ENCODE measurements at places on chromosomes 16 and 17.
A peak's percentile ranks its signal among the peaks of the same experiment; 100 is the strongest.

DNA sequence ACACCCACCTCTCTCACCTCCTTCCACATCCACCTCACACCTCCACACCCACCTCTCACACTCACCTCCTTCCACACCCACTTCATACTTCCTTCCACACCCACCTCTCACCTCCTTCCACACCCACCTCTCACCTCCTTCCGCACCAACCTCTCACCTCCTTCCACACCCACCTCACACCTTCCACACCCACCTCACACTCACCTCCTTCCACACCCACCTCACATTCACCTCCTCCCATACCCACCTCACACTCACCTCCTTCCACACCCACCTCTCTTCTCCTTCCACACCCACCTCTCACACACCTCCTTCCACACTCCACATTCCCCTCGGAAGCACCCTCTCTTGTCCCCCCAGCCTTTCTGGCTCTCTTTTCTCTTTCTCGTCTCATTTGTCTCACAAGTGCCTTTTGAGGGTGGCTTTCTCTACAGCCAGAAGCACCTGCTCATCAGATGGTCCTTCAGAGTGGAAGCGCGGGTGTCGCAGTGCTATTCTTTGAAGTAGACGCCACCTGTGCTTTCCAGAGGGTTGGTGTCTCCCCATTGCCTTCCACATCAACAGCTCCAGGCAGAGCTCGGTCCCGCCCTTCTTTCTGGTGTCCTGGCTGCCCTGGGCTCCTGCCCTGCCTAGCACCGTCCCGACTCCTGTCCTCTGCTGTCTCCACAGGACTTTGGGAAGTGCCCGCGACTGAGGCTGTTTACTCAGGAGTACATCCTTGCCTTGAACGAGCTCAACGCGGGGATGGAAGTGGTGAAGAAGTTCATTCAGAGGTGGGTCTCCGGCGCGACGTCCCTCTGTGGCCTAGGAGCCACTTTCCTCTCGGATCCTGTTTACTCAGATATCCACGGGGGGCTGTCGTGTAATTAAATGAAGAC lies 109.4 kb upstream of the PLCG2 start:
- no peak for DNase-seq

GRCh38 chr17:73821665-73822064 lies 177.4 kb upstream of the SDK2 start:
- no peak for DNase-seq

- DNase-seq: no peak
Measured at GRCh38 chr17:72282439-72283029, 161.7 kb downstream of the SOX9 start.

DNA sequence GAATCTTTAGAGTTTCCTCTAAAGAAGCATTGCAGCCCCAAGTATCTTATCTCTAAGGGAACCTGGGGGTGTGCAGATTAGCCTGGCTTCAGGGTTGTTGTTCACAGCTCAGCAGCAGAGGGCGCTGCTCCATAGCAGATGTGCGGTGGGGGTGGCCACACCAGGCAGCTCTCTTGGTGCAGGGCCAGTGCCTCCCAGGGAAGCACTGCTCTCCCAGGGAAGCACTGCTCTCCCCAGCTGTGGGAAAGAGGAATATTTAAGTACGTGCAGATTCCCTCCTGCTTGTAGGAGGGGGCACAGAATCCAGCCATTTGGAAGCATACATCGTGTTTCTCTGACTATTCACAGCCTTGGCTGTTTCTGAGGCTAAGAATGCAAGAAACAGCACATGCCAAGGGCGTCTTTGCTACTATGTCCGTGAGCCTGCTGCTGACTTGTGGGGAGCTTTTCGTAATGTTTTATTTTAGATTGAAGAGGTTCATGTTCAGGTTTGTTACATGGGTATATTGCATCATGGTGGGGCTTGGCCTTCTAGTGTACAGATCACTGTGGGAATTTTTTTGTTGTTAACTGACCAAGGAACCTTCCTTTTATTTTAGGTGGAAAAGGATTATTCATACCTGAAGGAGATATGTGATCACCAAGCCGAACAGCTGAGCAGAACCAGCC lies 217.8 kb downstream of the SPECC1 start:
- DNase-seq: peak; percentile 71

DNA sequence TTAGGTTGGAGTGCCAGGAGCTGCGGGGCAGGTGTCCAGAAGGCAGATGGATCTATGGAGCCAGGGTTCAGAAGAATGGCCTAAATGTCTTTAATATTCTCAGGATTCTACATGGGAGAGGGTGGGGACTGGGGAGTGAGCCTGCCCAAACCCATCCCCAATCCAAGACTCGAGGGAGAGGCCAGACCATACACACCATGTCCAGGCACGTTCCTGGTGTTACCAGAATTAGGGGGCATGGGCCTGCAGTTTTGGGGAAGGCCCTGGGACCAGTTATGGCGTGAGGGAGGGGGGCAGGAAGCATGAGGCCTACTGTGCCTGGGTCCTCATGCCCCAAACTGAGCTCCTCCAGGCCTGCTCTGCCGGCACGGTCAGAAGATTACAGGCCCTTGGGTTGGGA lies 1.9 kb downstream of the TAX1BP3 start:
- no peak for DNase-seq

- DNase-seq: peak; percentile 8
Measured at GRCh38 chr16:72203401-72203800, 31.4 kb upstream of the PMFBP1 start.

- DNase-seq: no peak
Measured at GRCh38 chr17:57637666-57638010, 107.5 kb downstream of the CCDC182 start.

DNA sequence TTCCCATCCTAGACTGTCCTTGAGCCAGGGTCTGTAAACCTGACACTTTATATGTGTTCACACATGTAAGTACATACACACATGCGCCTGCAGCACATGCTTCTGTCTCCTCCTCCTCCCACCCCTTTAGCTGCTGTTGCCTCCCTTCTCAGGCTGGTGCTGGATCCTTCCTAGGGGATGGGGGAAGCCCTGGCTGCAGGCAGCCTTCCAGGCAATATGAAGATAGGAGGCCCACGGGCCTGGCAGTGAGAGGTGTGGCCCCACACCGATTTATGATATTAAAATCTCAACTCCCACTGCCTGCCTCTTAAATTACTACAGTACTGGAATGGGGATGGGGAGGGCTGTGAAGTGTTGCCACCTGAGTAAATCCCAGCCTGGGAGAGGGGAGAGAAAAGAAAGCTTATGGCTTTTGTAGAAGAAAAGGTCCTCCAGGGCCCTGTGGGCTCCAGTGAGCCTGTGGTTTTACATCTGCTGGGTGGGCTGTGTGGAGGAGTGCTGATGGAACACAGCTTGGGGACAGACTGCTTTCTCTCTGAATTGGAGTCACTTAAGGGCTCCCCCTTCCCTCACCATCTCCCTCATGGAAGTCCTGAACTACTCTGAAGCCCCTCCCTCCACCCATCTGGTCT lies 990 bp upstream of the WNK4 start:
- DNase-seq: no peak

- no peak for DNase-seq
Measured at GRCh38 chr17:64075913-64076312, 54.0 kb downstream of the ERN1 start.

GRCh38 chr16:69888005-69888590 lies 63.0 kb upstream of the CLEC18A start:
- no peak for DNase-seq

- DNase-seq: no peak
Measured at GRCh38 chr16:31187808-31188189, 7.9 kb downstream of the FUS start.

- DNase-seq: no peak
Measured at GRCh38 chr16:87033021-87033471, 284.1 kb downstream of the C16orf95 start.

DNA sequence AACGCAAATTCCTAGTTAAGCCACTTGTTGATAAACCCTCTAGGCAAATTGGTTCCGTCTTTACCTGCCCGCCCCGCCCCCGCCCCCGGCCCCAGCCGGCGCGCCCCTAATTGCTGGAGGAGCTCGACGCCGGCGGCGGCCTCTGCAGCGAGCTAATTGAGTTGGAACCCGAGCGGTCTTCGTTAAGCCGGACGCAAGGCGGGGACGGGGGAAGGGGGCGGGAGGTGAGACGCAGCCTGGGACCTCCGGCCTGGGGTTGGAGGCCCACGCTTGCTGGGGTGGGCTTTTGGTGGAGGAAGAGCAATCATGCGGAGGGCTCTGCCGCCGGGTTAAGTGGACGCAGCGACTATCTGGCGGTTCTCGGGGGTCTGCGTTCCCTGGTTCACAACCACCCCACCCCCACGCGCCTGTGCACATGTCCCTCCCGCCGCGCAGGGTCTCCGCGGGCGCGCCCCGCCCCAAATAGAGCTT lies 12.7 kb upstream of the FOXF1 start:
- DNase-seq: no peak

GRCh38 chr17:2797226-2797625 lies 988 bp downstream of the RAP1GAP2 start:
- no peak for DNase-seq

DNA sequence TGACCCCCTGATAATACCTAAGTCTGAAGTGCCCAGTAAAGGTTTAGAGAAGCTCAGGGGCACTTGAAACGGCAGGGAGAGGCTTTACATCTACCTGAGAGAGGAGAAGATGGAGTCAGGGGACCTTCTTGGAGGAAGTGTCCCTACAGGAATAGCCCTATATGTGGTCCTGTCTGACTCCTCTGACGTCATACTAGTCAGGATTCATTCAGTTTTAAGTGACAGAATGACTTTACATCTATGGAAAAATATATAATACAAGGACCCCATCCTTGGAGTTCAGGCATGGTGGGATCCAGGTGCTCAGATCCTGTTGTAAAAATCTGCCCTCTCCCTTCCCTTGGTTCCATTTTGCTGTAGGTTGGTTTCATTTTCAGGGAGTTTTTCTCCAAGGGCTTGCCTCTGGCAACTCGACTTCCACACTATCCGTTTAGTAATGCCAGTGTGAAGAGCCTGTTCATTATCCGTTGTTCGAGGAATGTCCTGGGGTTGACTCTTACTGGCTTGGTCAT lies 205.6 kb downstream of the IRF8 start:
- DNase-seq: no peak

DNA sequence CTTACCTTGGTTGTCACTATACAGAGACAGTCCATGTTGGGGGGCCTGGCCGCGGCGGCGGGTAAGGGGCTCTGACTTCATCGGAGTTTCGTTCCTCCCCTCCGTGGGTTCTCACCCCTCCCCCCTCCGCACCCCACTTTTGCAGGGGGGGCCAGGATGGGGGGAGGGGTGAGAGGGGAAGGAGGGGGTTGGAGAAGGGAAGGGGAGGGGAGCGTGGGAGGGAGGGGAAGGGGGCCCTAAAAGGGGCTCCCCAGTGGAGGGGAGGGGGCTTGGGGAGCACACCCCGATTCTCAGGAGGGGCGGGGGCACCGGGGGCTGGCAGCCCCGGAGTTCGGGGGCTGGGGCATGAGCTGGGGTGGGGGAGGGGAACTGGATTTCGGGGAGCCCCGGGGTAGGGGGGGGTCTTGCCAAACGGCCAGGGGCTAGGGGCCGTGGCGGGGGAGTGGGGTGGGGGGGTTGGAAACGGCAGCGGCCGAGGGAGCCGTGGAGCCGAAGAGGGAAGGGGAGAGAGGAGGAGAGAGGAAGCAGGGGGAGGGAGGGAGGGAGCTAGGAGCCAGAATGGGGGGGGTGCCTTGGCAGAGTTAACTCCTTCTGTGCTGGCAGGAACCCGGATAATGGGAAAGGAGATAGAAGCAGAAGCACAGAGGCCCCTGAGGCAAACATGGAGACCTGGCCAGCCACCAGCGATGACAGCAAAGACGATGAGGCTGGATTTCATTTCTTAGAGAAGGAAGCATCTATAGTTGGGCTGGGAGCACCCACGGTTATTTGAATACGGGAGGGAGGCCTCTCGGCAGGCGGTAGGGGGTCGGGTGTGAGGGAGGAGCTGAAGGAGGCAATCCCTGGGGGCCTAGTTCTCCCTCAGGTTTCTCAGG lies 2.3 kb downstream of the DLG4 start:
- no peak for DNase-seq

DNA sequence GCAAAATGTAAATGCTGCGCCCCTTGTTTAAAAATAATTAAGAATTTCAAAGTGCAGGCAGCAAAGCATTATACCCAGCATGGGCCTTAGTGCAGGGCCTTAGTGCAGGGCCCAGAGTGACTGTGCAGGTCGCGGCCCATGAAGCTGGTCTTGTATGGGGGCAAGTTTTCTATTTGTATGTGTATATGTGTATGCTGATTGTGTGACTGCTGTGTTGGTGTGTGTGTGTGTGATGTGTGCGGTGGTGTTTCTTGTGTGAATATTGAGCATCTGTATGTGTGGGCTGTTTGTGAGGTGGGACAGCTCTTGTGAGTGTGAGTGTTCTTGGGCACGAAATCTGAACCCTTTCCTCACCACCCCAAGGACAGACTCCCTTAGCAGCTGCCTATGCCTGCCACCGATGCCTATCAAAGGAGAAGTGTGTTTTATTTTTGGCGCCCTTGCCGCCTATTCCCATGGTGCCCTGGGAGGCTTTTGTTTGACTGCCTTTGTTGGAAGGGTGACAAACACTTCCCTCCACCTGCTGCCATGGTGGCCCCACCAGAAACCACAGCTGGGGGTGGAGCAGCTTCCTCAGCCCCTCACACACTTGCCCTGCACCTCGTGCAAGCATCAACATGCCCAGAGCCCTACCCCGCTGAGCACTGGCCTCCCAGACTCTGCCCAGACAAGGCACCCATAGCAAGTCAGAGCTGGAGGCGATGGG lies 18.0 kb downstream of the CCR7 start:
- DNase-seq: no peak

DNA sequence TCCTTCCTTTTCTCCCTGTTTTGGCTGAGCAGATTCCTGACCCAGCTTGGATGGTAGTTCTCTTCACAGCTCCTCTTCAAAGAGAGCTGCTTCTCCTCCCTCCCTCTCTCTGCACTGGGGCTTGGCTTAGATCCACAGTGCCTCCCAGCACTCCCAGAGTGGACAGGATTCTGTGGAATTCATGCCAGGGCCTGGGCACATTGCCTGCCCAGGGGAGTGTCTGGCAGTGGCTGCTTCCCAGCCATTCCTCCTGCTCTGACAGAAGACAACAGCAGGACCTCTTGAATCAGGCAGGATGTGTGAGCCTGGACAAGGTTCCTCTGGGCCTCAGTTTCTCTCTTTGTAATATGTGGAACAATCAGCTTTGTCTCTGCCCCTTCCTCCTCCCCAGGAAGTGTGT lies 4.5 kb upstream of the MMP28 start:
- no peak for DNase-seq

DNA sequence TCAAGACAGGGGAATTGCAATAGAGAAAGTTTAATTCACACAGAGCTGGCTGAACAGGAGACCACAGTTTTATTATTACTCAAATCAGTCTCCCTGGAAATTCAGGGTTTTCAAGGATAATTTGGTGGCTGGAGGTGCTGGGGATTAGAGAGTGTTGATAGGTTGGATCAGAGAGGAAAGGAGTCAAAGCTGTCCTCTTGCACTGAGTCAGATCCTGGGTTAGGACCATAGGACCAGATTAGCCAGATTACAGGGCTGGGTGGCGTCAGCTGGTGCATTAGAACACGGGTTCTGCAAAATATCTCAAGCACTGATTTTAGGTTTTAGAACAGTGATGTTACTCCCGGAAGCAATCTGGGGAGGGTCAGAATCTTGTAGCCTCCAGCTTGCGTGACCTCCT lies 1.8 kb upstream of the NSMCE1 start:
- DNase-seq: no peak
